Lung (tissue), 17 donors: ENCODE measurements at places on chromosomes 3 and 15. TPM values are rescaled to one million over a fixed set of nuclear protein-coding genes. Genes with fewer than 3 reads are reported as not detected.

SNX22 gene
- 20.3 TPM for total RNA-seq

GRCh38 chr3:73774645-73775044, 149.9 kb upstream of the PDZRN3 start:
- DNase-seq, result no peak

GRCh38 chr3:127177226-127177625, 15.7 kb upstream of the PRR23E start:
- DNase-seq, result no peak

DNA sequence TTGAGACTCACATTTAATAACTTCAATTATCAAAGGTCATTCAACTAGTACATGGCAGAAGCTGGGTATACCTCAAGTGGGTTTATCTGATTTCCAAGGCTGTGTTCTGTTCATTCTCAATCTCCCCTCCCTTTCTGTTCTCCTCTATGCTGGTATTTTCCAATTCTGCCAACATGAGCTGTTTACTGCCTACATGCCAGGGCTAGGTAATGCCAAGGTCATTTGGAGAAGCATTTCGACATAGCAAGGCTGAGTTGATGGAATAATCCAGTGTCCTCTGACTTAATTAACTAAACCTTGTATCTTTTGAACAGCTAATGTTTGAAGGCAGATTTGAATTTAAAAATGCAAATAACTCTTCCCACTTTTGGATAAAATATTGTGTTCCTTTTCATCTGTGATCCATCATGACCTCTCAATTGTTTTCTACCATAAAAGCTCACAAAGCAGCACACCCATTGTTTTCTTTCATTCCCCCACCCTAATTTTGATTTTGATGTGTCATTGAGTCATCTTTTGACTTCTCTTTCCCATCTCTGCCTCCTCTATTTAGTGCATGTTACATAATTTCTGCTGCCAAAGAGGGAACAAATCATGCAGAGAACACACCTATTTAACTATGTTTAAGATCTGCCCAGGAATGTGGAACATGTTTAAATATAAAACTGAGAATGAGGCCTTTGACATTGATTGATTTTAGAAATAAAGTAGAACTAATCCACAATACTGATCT, 308.8 kb upstream of the NR2E3 start:
- DNase-seq, result no peak

GRCh38 chr15:101639667-101640066, 12.5 kb downstream of the TM2D3 start:
- DNase-seq, result no peak
